ENCODE measurements at places on chromosomes 7 and 10.
A peak's percentile ranks its signal among the peaks of the same experiment; 100 is the strongest.

DNA sequence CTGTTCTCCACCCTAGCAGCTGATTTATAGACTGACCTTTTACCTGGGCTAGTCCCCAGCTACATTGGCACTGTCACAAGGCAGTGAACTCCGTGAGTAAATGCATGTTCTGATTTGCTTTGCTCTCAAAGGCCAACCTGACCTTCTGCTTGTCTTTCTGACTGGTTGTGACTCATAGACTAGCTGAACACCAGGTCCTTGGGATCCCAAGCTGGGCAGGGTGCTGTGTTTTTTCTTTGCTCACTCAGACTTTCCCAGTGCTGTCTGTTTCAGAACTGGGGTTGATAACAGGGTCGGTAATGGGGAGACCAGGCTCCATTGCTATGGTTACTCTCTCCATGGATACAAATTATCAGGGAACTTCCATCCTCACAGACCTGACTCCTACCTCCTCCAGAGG is 35.0 kb downstream of the EVX1 start:
- DNase-seq = no peak

- no peak for DNase-seq
Observed at GRCh38 chr10:102634686-102635085, 9.6 kb upstream of the TRIM8 start.

DNA sequence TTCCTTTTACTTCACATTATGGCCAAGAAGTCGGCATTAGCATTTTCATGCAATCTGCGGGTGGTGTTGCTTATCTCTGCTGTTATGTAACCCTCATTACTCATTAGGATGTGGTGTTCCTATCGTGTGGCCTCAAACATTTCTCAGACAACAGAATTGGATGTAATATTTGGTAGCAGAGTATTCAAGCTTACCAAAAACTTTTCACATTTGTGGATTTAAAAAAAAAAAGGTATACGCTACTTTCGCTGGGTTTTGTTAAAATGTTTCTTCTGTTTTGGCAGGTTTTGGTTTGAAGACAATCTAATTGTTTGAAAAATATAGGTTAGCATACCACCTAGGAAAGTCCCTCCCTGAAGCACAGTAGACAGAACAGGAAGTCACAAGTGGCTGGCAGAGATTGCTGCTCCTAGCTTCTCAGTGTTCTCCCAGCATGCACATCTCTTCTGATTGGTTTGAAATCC is 128.8 kb downstream of the GATA3 start:
- no peak for DNase-seq

DNA sequence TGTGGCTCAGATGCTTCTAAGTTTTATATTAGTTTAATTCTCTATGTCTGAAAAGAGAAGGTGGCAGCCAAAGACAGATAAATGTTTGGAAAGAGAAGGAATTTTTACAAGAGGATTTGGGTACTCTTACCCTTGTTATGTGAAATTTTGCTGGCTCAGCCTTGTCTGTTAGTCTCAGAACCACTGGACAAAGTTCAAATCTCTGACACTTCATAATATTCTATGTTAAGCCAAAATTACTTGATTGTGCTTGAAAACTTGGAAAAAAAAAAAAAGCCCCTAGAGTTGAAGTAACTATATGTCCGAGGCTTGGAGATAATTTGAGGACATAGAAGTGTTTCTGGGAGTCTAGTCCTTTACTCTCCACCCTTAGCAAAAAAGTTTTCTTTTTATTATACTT is 1079.3 kb upstream of the LRRTM3 start:
- DNase-seq = no peak

DNA sequence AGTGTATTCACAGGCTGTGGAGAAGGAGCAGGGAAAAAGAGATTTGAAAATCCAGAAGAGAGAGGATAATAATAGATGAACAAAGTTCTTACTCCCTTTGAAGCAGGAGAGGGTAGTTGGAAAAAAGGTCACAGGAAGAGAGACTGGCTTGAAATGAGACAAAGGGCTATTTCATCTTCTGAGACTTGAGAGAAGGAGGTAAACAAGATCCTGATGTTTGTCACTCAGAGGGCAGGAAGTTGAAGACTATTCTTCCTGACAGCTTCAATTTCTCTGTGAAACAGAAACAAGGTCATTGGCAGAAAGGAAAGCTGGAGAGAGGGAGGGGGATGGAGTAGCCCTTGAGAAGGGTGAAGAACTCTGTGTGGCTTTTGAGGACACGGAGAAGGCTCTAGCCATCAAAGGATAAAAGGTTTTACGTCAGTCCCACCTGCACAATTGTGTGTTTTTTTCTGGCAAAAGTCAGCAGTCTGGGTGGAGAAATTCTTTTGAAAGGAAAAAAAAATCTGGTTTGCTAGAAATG is 216.1 kb upstream of the STEAP4 start:
- no peak for DNase-seq

DNA sequence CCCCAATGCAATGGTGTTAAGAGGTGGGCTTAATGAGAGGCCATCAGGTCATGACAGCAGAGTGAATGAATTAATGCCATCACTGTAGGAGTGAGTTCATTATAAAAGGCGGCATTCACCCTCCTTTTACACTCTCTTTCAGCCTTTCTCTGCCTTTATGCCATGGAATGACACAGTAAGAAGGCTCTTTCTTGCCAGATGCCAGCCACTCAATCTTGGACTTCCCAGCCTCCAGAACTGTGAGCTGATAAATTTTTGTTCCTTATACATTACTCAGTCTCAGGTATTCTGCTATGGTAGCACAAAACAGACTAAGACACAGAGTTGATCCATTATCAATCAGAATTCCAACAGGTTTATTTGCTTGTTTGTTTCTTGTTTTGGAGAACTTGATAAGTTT is 3.2 kb downstream of the TCAF1 start:
- no peak for DNase-seq

GRCh38 chr7:117010375-117011133 is 57.3 kb downstream of the ST7 start:
- DNase-seq = no peak

GRCh38 chr7:79515358-79515757 is 61.9 kb upstream of the MAGI2 start:
- DNase-seq = no peak

DNA sequence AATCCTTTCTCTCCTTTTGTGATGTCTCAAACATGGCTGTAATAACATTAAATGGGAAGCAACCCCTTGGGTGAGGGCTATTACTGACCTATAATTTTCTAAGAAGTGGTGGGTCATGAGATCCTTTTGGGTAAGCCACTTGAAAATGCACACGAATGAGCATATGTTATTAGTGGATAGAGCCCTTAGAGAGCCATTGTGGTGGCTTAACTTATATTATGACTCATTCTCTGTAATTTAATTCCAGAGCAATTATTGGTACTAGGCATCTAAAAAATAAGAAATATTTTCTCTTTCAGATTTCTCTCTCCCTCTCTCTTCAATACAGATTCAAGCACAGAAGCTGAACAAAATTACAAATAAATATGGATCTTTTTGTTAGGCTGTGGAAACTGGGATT is 1177.4 kb upstream of the PHF14 start:
- DNase-seq = no peak

- no peak for DNase-seq
Observed at GRCh38 chr10:93615576-93616235, 3.4 kb downstream of the PDE6C start.

DNA sequence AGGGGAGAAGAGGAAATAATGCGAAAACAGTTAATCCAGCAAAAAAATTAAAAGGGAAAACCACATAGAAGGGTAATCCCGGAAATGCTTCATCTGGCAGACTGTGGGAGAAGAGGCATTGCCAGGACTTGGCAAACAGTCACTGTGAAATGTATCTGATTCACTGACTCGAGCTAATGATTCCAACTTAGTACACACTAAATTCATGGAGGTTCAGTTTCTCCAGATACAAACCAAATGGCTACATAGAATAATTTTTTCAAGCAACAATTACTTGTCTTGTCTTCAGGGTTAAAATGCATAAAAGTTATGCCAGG is 36.4 kb downstream of the GDI2 start:
- no peak for DNase-seq

DNA sequence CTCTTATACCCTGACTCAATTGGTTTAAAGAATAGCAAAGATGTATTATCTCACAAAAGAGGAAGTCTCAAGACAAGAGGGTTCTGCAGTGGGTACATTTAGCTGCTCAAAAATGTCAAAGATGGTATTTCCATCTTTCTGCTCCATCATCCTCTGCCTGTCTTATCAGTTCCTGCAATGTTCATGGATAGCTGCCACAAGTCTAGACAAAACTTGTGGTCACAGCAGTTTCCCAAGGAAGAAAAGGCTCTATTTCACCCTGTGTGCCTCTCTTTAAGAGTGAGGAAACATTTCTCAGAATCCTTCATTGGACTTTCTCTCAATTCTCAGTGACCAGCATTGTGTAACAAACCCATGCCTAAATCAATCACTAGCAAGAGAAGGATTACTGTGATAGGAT is 634.2 kb upstream of the AUTS2 start:
- DNase-seq = no peak

DNA sequence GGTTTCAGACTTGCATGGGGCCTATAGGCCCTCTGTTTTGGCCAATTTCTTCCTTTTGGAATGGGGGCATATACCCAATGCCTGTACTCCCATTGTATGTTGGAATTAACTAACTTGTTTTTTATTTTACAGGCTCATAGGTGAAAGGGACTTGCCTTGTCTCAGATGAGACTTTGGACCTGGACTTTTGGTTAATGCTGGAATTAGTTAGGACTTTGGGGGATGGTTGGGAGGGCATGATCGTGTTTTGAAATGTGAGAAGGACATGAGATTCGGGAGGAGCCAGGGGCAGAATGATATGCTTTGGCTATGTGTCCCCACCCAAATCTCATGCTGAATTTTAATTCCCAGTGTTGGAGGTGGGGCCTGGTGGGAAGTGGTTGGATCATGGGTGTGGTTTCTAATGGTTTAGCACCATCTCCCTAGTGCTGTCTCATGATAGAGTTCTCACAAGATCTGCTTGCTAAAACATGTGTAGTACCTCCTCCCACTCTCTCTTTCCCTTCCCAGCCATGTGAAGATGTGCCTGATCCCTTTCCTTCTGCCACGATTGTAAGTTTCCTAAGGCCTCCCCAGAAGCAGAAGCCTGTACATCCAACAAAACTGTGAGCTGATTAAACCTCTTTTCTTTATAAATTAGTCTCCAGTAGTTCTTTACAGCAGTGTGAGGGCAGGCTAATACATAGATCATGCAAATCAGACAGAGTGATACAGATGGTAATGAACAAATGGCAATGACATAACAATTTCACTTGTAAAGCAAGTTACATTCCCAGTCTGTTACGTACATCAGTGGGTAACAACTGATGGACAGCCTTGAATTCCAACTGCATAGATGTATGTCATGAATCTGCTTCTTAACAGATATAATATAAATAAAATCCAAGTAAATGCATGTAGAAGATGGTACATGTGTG is 146.2 kb downstream of the SGMS1 start:
- no peak for DNase-seq

- DNase-seq = no peak
Observed at GRCh38 chr10:34811968-34812514, 3.1 kb downstream of the PARD3 start.

DNA sequence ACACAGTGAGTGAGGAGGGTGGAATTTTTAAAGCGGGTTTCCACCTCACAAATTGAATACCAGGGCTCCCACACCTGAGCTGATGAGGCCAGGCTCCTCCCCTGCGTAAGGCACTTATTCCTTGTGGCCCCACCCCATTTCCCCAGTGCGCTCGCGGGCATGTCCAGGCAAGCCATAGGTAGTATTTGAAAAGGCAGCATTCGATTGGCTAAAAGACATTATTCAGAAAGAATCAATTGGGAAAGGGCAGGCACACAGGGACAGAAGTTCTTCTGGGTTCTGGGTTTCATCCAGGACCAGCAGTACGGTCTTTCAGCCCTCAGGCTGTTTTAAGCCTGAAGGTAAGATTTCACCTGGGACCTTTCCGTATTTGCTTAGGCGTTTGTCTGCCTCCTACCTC is 222.3 kb downstream of the BBS9 start:
- no peak for DNase-seq

DNA sequence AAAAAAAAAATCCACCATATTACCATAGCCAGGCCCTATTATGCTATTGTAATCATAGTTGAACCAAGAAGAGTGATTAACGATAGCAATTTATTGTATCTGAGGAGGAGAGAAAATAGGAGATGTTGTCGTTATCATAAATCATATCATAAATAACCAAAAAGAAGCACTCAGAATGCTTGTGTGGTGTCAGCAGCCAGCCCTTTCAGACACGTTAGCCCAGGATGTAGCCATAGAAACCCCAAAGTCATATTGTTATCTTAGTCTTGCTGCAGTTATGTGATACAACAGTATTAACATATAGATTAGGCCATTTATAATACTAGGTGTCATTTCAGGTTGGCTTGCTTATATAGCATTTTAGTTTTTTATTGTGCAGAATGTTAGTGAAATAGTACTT is 102.2 kb upstream of the GATA3 start:
- no peak for DNase-seq

GRCh38 chr7:112283382-112283910 is 77.0 kb downstream of the ZNF277 start:
- DNase-seq = no peak

- DNase-seq = no peak
Observed at GRCh38 chr10:71838264-71839211, 12.5 kb downstream of the PSAP start.

- peak; percentile 55 for DNase-seq
Observed at GRCh38 chr7:16644636-16645592, 640 bp downstream of the ANKMY2 start.

DNA sequence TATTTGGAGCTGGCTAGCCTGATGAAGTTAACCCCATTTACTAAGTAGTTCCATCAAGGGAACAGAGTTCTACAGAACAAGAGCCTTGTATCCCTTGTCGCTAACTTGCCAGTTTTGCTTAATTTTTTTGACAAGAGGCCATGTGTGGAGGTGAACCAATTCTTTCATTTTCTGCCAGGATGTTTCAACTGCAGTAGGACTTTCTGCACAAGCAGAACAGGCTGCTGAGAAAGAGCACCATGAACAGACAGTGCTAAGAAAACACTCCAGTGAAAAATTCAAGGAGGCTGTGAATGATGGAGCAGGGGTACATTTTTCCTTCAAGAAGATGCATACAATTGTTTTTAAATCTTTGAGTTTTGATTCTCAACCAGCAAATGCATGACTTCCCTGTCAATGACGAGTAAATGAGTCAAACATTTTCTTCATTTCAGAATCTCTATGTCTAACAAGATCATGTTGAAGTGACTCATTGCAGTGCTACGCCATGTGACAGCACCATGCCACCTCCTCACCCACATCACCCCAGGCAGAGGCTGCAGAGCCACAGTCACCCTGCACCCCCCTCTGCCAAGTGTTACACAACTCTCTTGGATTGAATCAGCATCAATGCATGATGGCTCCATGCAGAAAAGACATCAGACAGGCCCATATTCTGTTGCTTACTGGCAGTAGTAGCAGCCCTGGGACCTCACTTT is 193.1 kb downstream of the COBL start:
- no peak for DNase-seq

DNA sequence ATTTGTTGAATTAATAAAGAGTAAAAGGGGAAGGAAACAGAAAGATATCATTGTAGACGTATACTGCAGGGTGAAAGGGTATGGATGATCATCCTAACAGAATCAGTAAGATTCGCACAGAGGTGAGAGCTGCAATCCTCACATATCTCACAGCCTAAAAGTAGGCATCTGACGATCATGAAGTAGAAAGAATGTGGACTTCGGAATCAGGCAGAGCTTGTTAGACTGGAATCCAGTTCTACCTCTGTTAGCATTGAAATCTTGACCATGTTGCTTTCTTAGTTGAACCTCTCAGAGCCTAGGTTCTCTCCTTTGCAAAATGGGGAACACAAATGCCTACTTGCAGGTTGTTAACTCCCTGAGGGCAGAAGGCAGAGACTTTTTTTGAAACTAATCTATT is 320.0 kb upstream of the C7orf33 start:
- DNase-seq = no peak

Data from NCI-H1436 (cell line).